RCC 7860 (cell line): ENCODE measurements at places on chromosomes 13 and 19.

- no peak for DNase-seq
Measured at GRCh38 chr13:44352671-44353070, 21.0 kb upstream of the SERP2 start.

DNA sequence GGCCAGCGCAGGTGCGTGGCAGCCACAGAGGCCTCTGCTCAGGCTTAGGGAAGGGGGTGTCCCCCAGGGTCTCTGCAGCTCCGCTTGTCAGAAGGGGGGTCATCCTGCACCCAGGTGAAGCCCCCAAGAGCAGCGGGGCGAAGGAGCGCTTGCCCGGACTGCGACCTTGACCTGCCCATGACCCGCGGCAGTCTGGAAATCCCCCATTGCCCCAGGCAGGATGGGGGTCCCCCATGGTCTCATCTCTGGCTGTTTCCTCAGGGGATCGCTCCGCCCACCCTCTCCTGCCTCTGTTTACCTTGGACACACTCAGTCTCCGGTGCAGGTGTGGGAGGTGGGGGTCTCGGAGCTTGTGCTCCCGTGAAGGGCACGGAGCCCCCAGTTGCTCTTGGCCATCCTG is 82.7 kb downstream of the KDM4B start:
- no peak for DNase-seq

DNA sequence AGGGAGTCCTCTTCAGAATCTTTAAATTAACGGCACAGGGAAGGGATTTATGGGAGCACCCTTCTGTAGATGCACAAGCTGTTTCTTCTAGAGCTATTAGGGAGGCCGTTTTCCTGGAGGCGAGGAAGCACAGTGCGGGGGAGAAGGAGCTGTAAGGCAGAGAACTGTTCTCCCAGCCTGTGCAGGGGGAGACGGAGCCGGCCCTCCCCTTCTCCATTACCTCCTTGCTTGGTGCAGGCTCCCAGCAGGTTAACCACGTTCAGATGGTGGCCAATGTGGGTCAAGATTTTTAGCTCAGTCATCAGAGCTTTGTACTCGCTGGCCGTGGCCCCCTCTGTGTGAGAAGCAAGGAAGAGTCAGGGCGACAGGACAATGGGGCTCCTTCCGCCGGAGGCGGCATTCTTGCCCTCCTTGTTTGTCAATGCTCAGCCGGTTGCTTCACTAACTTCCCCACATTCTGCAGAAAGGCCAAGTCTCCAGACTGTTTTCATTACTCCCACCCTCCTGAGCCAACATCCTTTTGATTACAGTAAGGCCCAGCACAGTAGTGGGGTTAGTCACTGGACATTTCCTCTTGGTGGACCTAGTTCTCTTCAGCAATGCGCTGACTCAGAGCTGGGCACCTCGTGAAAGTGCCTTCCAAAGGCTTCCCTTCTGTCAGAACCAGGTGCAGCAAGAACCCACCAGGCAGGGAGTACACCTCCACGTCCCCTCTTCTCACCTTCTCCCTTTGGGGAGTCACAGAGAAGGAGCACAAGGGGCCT is 165.4 kb downstream of the FLT1 start:
- no peak for DNase-seq

DNA sequence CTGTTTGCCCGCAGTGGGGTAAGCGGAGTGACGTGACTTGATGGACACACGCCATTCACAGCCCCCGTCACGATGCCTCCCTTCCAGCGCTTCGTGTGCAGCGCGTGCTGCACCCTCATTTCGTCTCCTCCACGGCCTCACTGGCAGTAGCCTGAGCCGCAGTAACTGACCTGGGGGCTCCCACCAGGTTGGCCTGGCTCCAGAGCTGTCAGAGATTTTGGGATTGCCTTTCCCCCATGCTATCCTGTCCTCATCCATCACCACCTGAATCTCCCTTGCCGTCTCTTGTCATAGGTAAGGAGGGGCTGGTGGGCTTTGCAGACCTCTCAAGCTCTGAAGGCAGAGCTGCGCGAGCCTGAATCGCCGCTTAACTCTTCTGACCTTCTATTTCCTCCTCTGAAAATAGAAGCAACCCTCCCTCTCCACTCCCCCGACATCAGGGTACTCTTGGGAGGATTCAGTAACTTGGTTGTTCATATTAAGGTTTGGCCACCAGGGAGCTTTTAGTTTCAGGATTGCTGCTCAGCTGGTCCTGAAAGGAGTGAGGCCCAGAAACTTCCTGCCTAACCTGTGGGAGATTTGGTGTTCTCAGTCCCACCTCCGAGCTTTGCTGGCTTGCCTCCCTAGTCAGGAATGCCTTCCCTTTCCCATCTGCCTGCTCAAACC is 27.9 kb downstream of the SIGLEC5 start:
- no peak for DNase-seq
